ENCODE measurements at places on chromosomes 6 and 20.

DNA sequence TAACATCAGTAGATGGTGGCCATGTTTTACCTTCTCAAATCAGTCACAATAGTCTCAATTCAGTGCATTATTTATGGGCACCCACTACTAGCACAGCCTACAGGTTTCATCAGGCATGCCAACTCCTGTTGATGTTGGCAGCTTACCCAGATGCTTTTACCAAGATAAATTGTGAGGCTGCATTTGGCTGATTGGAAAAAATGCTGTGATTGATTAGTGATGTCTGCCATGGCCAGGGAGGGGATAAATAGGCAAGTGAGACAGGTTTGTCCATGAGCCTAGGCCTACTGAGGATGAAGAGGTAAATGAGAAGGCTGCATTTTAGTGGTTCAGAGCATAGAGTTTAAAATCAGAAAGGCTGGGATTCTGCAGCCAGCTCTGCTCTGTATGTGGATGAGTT lies 227.1 kb downstream of the NFATC2 start:
- DNase-seq = no peak

GRCh38 chr6:69973763-69974162 lies 107.4 kb downstream of the COL19A1 start:
- DNase-seq = no peak

GRCh38 chr20:24283186-24283585 lies 186.2 kb upstream of the SYNDIG1 start:
- DNase-seq = no peak

- DNase-seq = no peak
Measured at GRCh38 chr6:83119742-83120300, 52.4 kb downstream of the DOP1A start.

DNA sequence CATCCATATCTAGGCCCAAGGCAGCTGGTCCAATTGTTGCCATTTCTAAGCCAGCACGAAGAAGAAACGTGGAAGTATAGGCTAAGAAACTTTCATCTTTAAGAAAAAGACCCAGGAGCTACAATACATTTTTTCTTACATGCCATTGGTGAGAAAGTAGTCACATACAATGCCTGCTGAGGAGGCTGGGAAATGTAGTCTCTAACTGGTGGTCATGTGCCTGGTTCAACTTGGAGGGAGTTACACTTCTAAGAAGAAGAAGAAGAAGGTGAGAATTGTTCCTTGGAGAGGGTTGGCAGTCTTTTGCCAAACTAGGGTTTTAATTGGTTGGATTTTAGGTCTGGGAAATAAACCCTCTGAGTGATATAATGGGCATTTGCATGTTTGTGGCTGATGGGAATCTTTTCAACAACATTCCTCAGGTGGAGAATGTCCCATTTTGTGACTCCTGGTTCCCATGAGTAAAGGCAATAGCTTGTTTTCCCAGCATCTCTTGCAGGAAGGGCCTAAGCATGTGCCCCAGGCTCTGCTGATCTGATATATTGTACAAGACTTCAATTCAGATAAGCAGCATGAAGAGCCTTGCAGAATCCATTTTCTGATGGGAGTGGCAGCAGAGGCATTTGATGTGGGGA lies 47.0 kb upstream of the PREP start:
- no peak for DNase-seq

DNA sequence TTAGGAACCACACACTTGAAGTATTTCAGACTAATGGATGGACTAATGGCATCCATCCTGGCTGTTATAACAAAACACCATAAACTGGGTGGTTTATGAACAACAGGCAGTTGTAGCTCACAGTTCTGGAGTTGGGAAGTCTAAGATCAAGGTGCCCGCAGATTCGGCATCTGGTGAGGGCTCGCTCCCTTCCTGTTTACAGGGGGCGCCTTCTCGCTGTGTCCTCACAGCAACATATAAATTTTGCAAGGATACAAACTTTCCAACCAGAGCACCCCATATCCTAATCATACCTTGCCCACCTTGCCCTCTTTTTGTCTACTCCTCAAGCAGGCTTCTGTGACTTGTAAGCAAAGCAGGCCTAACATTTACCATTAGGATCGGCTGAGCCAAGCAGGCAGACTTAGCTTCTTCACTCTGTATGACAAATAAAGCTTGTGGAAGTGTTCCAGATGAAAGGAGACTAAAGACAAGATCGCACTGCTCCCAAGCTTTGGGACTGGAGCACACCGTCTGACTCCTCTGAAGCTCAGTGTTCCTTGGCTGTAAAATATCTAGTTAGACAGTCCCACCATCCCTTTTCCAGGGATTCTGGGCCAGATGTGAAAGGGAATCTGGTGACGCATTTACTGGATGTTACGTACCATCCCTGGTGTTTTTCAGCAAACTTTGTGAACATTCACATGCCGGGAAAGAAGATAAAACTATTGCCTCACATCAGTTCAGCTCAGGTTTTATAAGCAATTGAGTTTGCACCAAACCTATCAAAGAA lies 34.9 kb downstream of the GFOD1 start:
- DNase-seq = no peak

GRCh38 chr20:10423735-10424134 lies 10.3 kb downstream of the MKKS start:
- DNase-seq = no peak

- no peak for DNase-seq
Measured at GRCh38 chr6:32439139-32439538, 548 bp upstream of the HLA-DRA start.

GRCh38 chr6:148516617-148517016 lies 174.0 kb downstream of the SASH1 start:
- DNase-seq = no peak

DNA sequence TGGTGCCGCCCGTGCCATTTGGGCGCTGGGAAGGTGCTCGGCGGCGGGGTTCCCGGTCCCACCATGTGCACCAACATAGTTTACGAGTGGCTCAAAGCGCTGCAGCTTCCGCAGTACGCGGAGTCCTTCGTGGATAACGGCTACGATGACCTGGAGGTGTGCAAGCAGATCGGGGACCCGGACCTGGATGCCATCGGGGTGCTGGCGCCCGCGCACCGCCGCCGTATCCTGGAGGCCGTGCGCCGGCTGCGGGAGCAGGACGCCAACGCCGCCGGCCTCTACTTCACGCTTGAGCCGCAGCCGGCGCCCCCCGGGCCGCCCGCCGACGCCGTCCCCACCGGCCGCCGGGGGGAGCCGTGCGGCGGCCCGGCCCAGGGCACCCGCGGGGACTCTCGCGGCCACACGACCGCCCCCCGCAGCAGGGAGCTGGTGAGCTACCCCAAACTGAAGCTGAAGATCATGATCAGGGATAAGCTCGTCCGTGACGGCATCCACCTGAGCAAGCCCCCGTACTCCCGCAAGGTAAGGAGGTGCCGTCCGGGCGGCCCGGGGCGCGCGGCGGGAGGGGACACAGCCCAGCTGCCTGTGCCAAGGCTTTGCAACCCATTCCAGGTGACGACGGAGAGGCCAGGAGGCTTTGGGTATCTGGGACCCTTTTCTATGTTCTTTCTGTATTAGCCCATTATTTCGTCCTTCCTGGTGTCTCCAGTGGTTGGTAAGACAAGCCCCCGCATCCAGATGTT lies 547 bp downstream of the SAMD5 start:
- no peak for DNase-seq

DNA sequence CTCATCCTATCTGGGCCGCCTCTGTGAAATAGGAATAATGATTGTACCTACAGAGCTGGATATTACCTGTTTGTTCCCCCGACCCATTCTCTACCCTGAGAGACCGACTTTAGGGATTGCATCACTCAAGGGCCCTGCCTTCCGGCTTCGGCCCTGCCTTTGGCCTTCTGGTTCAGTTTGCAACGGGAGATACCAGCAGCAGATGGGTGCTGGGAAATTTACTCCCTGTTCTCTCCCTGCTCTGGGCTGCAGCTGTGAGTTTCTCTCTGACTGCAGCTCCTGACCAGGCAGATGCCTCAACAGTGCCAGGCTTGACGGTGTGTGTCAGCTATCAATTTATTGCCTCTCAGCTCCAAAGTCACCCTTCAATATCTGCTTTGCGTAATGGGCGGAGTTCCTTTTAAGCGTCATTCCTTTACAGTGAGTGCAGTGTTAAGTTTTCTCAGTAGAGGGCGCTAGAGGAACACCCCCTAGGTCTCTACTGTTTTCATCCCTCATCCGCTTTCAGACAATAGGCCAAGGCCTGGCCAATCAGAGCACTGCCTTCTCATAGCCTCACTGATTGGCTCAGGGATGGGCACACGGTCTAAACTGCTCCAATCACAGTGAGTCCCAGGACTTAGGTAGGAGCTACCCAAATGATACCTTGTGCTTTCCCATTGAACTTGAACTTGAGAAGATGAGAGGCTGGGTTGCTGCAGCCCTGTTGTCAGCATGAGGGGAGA lies 30.0 kb downstream of the KCNG1 start:
- DNase-seq = peak; percentile 52

DNA sequence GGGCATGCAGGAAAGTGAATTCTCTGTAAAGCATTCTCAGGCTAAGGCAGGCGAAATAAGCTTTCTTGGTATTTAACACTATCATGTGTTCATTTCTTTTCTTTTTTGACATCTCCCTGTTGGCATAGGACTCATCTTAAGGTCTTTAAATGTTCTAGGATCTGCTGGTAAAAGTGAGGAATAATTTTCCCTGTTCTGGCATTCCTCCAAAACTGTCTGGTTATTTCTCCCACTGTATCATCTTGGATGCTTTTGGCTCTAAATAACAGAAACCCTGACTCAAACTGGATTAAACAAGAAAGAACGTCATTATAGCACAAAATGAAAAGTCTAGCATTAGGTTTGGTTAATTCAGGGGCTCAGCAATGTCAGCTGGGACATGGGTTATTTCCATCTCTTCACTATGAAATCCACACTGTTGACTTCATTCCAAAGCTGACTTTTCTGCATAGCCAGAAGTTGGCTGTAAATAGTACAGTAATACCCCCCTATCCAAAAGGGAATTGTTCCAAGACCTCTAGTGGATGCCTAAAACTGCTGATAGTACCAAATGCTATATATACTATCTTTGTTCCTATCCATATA lies 37.9 kb upstream of the SNAP25 start:
- no peak for DNase-seq

DNA sequence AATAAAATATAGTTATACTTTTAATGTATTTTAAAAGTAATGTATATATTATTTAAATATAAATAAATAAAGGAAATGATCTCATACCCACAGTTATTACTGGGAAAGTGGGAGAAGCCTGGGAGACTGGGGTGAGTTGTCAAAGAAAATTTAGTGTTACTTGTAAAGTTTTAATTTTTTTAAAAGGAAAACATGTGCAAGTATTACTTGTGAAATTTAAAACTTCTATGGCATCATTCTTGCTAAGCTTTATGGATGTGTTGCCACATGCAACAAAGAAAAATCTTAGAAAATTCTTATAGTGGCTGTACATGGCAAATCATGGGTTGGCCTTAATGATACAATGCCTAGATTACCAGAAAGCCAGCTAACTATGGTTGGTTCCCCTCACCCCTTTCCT lies 194.0 kb upstream of the KCNK16 start:
- no peak for DNase-seq

GRCh38 chr6:56959094-56959493 lies 4.2 kb downstream of the BEND6 start:
- DNase-seq = no peak

GRCh38 chr6:108251252-108251651 lies 9.6 kb downstream of the SNX3 start:
- no peak for DNase-seq

GRCh38 chr20:51208162-51208561 lies 185.3 kb upstream of the KCNG1 start:
- DNase-seq = no peak

GRCh38 chr6:21593927-21594415 lies 420 bp downstream of the SOX4 start:
- DNase-seq = no peak

DNA sequence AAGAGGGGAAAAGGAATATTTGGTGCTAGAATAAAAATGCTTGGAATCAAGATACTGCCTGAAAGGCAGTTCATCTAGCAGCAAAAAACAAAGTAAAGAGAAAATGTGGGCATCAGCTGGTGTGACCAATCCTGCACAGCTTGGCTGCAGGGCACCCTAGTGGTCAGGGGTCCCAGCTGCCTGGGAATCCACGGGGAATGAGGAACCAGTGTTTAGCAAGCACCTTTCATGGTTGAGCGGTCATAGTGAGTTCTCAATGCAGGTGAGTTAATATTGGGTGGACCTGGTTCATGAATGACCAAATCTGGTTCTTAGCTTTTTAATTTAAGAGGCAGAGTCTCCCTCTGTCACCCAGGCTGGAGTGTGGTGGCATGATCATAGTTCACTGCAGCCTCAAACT lies 53.3 kb downstream of the CAP2 start:
- no peak for DNase-seq

GRCh38 chr20:51329845-51330244 lies 212.7 kb downstream of the NFATC2 start:
- DNase-seq = no peak

DNA sequence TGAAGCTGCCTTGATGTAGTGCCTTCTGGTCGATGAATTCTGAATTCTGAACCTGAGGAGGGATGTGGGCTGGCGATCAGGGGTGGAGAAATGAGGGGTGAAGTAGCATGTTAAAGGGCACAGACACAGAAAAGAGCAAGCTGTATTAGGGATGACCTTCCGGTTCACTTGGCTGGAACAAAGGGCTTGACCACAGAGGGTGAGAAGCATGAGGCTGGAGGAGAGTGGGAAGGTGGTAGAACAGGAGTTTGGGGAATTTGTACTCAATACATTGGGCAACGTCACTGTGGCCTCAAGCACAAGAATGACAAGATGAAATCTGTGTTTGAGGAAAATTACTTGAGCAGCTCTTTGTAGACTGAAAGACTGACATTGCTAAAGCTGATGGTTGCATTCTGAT lies 155.8 kb downstream of the SOBP start:
- no peak for DNase-seq

DNA sequence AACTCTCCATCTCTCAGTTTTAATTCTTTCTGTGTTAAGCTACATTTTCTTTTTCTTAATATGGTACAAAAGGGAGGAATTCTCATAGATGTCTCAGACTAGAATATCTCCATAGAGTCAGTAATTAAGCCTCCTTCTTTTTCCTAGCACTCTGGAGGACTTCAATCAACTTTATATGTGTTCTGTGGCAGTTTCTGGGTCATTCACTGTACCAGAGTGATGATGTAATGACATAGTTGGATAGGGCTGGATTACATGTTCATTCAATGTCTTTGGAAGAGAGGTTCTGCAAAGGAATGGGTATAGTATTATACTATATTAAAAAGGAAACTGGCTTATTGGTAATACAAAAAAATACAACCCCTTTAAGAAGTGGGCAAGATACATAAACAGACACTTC lies 318.3 kb upstream of the OPRM1 start:
- no peak for DNase-seq

GRCh38 chr6:169490246-169490641 lies 211.6 kb downstream of the WDR27 start:
- no peak for DNase-seq

DNA sequence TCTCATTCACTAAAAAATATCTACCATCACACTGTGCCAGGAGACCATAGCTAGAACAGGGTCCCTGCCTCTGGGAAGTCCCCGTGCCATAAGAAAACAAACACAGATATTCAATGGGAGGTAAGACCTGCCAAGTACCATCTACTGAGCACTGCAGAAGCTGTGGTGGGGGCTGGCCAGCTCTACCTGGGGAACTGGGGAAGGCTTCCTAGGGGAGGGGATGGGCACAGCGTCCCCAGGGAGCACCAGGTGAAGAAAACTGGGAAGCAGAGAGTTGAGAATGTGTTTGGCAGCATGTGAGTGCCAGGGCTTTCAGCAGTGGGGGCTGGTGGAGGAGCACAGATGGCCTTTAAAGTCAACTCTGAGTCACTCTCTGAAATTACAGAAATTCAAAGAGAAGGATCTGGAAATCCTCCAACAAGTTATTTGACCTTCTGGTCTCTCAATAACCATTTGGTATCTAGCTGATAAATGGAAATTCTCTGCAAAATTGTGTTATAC lies 85.2 kb downstream of the SHLD1 start:
- no peak for DNase-seq
